Lower leg skin (tissue), 4 donors: ENCODE measurements at places on chromosomes 1 and 21.

GRCh38 chr1:45018599-45019230 lies 6.7 kb downstream of the UROD start:
- DNase-seq: no peak

DNA sequence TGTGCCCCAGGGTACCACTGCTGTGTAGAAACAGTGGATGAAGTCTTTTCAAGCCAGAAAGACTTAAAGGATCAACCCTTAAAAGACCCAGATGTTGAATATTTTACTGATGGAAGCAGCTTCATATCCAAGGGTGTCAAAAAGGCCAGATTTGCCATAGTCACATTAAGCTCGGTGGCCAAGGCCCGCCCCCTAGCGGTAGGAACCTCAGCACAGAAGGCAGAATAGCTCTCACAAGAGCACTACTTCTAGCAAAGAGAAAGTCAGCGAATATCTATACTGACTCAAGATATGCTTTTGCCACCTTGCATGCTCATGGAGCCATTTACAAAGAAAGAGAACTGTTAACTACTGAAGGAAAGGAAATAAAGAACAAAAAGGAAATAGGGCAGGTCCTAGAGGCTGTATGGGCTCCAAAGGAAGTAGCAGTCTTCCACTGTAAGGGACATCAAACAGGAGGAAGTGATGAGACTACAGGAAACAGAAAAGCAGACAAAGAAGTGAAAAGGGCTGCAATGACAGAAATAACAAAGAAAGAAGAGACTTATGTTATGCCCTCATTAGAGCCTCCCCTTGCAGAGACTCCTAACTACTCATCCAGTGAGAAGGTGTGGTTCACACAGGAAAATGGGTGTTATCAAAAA lies 90.5 kb downstream of the LIPI start:
- DNase-seq: no peak

- no peak for DNase-seq
Measured at GRCh38 chr1:34132161-34132420, 32.9 kb downstream of the CSMD2 start.

GRCh38 chr1:236089046-236089773 lies 24.3 kb upstream of the NID1 start:
- no peak for DNase-seq

GRCh38 chr1:24526940-24527542 lies 24.4 kb downstream of the RCAN3 start:
- DNase-seq: no peak

DNA sequence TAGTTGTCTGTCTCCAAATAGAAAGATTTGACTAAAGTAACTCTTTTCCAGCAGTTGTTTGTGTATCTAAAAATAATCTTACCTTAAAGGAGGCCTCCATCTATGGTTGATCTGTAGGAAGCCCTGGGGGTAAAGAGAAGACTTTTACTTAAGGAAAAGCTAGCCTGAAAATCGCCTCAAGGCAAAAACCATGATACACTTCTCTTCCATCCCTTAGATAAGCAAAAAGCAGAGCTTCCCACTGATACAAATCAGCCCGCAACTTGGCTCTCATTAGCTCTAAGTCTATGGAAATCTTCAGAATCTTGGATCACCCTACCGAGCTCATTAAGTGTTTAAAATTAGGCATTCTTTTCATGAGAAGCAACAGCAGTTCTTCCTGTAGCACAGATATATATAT lies 576.9 kb upstream of the PTBP2 start:
- no peak for DNase-seq

GRCh38 chr1:116033322-116033721 lies 57.0 kb downstream of the SLC22A15 start:
- DNase-seq: no peak

GRCh38 chr1:214976665-214977064 lies 105.9 kb upstream of the KCNK2 start:
- DNase-seq: no peak

GRCh38 chr1:17569200-17570139 lies 30.0 kb downstream of the ARHGEF10L start:
- peak; percentile 89 for DNase-seq

GRCh38 chr1:211198111-211198510 lies 61.1 kb upstream of the RCOR3 start:
- DNase-seq: no peak

DNA sequence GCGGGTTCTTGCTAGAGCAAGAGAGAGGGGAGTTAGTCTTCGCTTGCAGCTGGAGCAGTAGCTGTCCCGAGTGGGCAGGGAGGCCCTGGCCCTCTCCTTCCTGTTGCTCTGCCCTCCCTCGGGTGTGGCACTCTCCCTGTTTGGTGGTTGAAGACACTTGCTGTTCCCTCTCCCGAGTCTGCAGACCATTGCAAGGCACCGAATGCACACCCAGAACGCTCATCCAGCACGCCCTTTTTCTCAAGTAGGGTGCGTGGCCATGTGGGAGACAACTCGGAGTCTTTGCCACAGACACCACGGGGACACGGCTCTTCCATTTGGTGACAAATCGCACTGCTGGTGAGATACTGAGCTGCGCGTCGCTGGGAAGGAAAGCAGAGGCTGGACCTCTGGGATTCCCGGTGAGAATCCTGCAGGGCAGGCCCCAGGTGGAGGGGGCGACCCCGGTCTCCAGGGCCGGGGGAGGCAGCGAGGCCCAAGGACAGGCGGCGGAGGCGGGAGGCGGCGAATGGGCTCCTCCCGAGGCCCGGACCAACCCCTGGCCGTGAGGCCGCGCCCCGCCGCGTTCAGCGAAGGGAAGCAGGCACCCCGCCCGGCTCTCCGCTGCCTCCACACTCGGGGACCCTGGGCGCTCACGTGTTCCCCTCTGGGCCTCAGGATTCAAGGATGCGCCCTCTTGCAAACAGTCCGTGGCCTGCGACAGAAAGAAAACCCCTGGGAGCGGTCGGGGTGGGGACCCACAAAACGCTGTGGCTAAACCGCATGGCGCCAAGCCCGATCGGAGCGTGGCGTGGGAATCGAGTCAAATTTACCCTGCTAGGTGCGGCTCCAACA lies 10.4 kb upstream of the TMEM200B start:
- DNase-seq: no peak

DNA sequence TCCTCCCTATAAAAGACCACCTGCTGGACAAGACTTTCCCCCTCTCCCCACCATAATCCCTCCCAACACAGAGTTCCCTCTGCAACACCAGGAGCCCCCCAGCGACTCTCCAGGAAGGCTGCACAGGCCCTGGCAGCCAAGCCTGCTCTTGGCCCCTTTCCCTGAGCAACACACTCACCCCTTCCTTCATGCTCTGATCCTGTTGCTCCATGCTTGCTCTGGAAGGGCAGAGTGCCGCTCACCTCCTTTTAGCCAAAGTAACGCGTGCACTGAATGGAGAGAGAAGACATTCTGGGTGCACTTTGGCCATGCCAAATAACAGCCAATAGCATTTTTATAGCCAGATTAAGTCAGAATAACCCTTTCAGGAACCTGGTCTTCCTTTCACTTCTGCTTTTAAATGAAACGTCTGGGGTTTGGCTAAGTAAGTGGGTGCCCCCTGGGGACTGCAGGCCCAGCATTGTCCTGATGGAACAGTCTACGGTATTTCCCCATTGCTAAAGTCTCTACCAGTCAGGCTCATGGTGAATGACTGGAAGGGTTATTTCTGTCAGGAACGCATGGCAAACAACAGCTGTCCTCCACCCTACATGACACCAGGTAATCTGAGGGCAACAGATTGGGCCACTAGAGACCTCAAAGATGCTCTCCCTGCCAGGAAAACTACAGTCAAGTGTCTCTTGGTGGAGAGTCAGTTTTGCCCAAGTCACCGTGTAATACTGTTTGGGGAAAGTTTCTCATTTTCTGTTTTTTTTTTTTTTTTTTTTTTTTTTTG lies at the start of gene SLC2A5:
Gene SLC2A5, minus strand, starts transcription at position 310 of the 775 bp plus-strand sequence. Its CDS starts 99 bp downstream, at position 211.
- no peak for DNase-seq

- DNase-seq: no peak
Measured at GRCh38 chr1:230501849-230502248, 75.7 kb upstream of the PGBD5 start.

GRCh38 chr1:112358061-112358770 lies 37.8 kb upstream of the CTTNBP2NL start:
- no peak for DNase-seq

DNA sequence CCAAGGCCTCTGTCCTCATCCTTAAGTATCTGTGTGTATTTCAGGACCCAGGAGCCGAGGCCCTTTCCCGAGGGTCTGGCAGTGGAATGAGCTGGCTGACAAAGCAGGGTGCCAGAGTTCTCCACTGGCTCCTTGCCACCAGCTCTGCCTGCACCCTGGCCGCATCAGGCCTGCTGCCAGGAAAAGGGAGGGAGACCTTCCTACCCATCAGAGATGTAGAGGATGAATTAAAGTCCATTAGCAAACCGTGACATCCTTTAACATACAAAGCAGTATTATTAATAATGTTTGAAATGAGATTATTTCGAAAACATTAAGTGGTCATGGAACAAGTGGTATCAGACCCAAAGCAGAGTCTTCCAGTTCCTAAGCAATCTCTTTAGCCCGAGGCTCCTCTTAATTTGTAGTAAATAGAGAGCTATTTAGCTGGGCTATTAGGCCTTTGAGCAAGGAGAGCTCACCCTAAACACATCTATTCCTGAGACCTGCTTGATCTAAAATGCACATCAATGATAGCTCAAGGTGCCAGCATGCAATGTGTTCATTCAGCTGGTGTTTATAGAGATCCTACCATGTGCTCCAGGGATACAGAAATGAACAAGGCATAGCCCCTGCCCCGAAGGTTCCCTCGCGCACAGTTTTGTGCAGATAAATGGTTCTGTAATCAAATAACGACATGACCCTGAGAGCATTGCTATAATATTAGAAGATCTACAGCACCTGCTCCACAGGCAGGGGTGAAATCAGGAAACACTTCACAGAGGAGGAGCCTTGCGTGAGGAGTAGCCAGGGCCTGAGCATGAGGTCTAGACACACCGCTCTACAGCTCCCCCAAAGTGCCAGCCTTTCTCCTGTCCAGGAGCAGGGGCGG lies 44.0 kb downstream of the FAM163A start:
- DNase-seq: no peak

GRCh38 chr1:1989789-1990188 lies 13.8 kb downstream of the CFAP74 start:
- DNase-seq: no peak

GRCh38 chr1:32400876-32401631 lies 6.8 kb upstream of the BSDC1 start:
- peak; percentile 85 for DNase-seq

GRCh38 chr1:111406321-111406768 lies 21.2 kb downstream of the OVGP1 start:
- no peak for DNase-seq

DNA sequence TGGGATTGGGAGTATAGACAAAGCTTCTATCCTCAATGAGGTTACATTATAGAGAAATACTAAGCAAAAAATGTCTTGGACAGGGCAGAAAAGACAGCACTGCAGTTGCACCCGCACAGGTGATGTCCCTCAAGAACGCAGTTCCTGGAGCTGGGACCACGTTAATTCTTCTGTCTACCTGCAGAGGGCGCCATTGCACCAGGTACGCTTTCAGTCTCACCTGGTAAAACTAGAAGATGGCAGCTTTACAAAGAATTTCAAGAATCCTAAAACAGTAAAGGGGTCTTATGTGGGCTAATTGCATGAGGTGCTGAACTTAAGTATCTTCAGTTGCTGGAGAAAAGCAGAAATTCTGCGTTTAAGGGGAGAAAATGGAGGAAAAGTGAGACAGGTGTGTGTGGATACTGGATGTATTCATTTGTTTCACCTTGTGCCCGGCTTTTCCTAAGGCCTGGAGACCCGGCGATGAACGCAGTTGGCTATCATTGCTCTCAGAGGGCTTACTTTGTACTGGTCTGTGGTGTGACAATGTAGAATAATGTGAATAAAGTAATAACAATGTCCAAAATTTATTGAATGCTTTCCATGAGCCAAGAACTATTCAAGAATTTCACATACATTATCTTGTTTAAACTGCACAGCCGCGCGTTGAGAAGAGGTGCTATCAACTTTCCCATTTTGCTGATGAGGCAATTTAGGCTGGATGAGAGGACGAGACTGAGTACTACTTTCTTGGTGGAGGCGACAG lies 276.3 kb upstream of the GREM2 start:
- DNase-seq: no peak

- DNase-seq: peak; percentile 47
Measured at GRCh38 chr1:28112388-28113241, 24.2 kb upstream of the EYA3 start.

GRCh38 chr1:24481101-24481500 lies 21.5 kb upstream of the RCAN3 start:
- DNase-seq: no peak

GRCh38 chr1:199691540-199691939 lies 336.0 kb upstream of the NR5A2 start:
- DNase-seq: no peak

- no peak for DNase-seq
Measured at GRCh38 chr1:159239551-159240220, 35.0 kb downstream of the ACKR1 start.

GRCh38 chr1:22781483-22781882 lies 70.8 kb downstream of the EPHB2 start:
- DNase-seq: no peak

DNA sequence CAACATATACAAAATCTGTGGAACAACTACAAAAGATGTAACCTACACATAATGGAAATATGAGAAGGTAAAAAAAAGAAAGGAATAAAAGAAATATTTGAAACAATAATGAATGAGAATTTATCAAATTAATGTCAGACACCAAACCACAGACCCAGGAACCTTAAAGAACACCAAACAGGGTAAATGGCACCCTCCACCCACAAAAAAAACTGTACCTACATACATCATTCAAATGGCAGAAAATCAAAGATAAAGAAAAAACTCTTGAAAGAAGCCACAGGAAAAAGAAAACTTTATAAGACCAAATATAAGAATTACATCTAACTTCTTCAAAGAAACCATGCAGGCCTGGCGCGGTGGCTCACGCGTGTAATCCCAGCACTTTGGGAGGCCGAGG lies 54.0 kb downstream of the IL12RB2 start:
- DNase-seq: no peak

DNA sequence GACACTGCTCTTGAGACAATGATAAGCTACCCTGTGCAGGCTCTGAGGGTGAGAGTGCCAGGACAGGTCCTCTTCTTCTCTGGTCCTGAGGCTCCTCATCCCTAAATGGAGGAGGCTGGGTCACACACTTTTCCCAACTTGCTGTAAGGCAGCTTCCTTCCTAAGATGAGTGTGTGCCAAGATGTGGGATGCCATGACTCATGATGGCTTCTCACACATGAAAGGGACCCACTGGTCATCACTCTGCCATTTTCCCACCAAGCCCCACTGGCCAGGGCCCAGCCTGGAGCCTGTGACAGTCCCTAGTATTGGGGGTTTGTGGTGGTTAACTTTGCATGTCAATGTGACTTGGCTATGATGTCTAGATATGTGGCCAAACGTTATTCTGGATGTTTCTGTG lies 54.4 kb downstream of the CNIH3 start:
- DNase-seq: no peak

DNA sequence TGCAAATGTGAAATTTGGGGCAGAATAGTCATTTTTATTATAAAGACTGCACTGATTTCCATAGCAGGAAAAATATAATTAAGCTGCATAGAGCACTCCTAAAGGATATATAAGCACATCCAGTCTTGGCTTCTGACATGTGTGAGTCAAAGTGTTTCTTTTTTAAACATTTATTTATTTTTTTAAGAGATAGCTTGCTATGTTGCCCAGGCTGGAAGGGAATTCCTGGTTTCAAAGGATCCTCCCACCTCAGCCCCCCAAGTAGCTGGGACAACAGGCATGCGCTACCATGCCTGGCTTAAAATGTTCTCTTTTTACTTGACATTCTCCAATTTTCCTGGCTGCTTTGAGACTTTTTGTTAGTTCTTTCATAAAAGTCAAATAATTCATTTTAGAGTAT lies 126.1 kb downstream of the HMCN1 start:
- DNase-seq: no peak
